ENCODE measurements at places on chromosomes 4 and X.
A peak's percentile ranks its signal among the peaks of the same experiment; 100 is the strongest.

DNA sequence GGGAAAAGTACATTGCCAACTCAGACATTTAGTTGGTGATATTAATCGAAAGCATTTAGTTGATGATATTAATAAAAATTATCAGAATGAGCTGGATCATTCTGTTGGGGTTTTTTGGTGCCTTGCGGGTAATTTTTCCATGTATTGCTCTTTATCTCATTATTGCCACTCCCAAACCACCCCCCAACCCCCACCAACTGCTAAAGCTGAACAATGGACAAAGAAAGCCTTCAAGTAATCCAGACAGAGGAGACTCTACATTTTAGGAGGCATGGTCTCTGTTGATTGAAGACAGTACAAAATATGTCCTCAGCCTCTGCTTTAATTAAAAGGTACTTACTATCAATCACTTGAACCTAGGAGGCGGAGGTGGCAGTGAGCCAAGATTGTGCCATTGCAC, 22.5 kb downstream of the PDK3 start:
- DNase-seq: no peak

GRCh38 chrX:142686206-142686605, 339.5 kb upstream of the SPANXN4 start:
- no peak for DNase-seq

- DNase-seq: no peak
Measured at GRCh38 chr4:16442296-16442695, 216.0 kb upstream of the TAPT1 start.

- DNase-seq: no peak
Measured at GRCh38 chr4:121712001-121712651, 15.3 kb upstream of the ANXA5 start.

GRCh38 chr4:126755506-126755905, 877.3 kb upstream of the INTU start:
- DNase-seq: no peak

- DNase-seq: no peak
Measured at GRCh38 chr4:59258002-59258401, 1942.1 kb upstream of the ADGRL3 start.

GRCh38 chr4:165612936-165613335, 234.1 kb downstream of the CPE start:
- DNase-seq: no peak

- no peak for DNase-seq
Measured at GRCh38 chr4:6453688-6453990, 18.8 kb downstream of the PPP2R2C start.

DNA sequence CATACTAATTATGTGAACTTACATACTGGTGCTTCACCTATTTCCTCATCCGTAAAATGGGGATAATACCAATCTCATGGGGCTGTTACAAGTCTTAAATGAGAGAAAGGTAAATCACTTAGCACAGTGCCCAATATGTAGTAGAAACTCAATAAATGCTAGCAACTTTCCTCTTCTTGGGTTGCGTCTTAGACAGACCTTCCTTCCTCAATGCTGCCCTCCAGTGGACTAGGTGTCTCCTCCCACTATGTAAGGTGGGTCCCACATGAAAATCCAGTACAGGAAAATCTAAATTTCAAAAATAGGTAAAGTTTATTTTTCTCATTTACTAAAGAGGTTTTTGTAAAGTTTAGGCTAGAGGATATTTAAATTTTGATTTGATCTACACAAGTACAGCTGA, 20.6 kb downstream of the ZDHHC9 start:
- DNase-seq: no peak

- no peak for DNase-seq
Measured at GRCh38 chr4:173526027-173526482, 4.0 kb downstream of the HAND2 start.

GRCh38 chr4:139878050-139878449, 212.4 kb downstream of the MGST2 start:
- no peak for DNase-seq

DNA sequence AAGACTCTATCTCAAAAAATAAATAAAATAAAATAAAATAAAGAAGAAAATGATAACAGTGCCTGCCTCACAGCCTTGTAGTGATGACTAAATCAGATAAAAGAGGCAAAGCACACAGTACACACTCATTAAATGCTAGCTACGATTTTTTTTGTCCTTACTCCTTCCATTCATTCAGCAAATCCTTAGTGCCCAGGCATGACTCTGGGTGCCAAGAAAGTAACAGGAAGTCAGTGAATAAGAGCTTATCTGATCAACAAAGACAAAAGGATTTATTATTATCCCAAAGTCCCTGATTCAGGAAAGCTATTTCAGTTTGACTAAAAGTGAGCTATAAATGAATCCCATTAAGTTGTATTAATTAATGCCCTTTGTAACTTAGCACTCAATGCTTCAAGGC, 92.7 kb downstream of the SH3KBP1 start:
- DNase-seq: no peak

GRCh38 chrX:148069759-148070503, 88.8 kb downstream of the FMR1NB start:
- peak; percentile 25 for DNase-seq

GRCh38 chr4:80253510-80253909, 13.0 kb upstream of the FGF5 start:
- no peak for DNase-seq

- DNase-seq: no peak
Measured at GRCh38 chr4:99693140-99693539, 35.5 kb upstream of the C4orf54 start.

DNA sequence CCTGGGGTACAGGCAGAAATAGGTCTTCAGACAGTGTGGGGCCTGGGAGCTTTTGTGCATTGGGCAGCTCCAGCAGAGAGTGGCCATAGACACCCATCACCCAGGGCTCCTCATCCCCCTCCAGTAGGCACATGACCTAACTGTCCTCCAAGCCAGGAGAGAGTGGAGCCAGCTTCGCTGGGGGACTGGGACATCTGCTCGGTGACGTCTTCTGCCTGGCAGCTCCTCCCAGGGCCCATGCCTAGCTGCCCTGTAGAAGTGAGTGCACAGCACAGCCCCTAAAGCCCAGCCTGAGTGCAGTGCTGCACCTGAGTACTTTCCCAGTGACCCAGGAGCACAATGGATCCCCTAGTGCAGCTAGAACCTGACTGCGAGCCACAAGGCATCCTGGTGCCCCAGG, 279.7 kb upstream of the SLC7A11 start:
- no peak for DNase-seq

GRCh38 chr4:166481055-166481454, 608.0 kb downstream of the TLL1 start:
- no peak for DNase-seq

DNA sequence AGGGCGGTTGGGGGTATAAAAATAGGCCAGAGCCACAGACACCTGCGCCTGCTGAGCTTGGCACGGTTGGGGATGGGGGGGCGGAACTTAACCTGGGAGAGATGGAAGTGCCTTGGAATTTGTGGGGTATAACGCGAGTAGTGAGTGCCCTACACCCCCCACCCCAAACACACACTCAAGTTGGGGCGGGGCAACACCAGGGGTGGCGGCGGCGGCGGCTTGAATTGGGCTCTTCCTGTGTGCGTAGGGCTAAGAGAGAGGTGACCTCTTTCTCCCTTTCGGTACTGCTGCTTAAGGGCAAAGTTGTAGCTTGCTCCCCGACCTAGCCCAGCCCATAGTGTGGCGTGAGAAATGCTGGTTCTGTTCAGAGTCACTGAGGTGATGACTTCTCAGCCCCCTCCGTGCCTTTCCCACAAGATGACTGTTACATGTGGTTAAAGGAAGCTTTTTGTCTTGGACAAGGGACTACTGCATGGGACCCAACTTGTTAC, 839 bp downstream of the STK26 start:
- no peak for DNase-seq

GRCh38 chr4:164977243-164978164, at the start of gene TRIM61:
TSS of gene TRIM61 (minus strand) at chr4:164977657. CDS start at chr4:164970002, 7,655 bp downstream.
- peak; percentile 54 for DNase-seq

GRCh38 chr4:114178392-114178791, 198.9 kb upstream of the ARSJ start:
- no peak for DNase-seq

DNA sequence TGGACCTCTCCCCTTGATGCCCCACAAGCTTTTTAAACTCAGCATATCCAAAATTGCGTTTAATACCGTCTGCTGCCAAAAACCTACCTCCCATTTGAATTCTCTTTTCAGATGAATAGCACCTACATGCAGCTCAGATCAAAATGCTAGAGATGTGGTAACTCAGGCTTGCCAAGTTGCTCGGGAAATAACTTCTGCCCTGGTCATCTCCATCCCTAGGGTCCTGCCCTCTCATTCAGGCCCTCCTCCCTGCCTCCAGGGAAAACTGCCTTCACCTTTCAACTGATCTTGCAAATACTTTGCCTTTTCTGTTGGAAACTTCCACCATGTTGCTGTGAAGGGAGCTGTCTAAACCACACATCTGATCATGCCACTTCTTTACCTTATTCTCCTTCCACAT, 114.1 kb downstream of the SPRY1 start:
- DNase-seq: no peak

- DNase-seq: no peak
Measured at GRCh38 chrX:426881-427280, 40.2 kb upstream of the PPP2R3B start.

DNA sequence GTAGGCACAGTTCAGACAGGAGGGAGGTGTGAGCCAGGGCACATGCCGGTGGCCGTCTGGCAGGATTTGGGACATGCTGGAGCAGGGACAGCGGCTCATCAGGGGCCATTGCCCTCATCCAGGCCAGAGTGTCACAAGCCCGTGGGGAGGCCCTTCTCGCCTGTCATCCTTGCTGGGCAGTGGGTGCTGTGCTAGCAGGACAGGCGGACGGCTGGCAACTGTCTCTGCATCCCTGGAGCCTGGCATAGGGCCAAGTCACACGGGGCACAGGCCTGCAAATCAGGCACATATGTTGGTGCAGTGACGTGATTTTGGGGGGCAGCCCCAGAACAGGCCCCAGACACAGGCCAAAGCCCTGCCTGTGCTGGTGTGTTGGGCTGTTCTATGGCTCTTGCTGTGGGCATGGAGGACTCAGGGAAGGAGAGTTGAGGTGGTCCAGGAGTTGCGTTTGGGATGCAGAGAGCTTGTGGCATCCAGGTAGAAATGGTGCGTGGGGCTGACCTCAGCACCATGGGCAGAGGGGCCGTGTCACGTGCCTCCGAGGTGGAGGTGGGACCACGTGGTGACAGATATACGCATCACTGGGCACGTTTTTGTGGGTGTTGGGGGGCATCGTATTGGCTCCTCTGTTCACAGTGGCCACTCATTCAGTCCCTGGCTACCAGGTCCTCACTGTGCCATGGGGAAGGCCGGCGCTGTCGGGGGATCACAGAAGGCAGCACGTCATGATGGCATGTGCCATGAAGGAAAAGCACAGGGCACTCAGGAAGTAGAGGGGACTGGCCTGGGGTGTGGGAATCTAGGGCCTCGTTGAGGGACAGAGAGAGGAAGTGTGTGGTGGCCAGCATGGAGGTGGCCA, 14.6 kb upstream of the MSANTD1 start:
- no peak for DNase-seq

GRCh38 chrX:72245461-72246089, 6.7 kb upstream of the ERCC6L start:
- DNase-seq: no peak

GRCh38 chrX:45748369-45748774, 547.7 kb upstream of the DIPK2B start:
- no peak for DNase-seq

- no peak for DNase-seq
Measured at GRCh38 chrX:111191598-111191997, 78.7 kb downstream of the CAPN6 start.

DNA sequence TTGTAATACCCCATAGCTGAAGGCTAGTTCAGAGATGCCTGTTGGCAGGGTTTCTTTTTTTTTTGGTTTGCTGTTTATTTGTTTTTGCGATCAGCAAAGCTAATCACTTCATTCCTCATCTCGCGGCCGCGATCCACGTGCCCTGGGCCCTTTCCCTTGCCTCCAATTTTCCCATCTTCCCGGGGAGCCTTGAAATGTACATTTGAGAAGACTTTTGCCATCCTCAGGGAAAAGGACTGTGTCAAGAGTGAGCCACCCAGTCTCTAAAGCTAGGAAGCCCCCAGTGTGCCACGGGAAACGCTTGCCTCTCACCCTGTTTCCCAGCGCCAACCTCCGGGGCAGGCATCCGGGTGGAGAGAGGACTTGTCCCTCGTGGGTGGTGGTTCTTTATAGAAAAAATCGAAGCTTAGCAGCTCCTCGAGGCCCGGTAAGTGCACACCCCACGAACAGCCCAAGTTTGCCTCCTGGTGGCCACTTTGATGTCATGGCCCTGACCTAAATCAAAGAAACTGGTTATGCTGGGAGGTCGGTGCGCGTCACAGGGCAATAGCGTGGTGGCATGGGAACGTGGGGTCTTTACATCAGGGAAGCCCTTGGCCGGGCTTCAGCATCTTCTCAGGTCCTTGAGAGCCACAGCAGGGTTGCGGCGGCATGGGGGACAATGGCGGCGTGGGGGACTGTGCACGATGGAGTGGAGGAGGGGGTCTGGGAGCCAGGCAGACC, 42.0 kb downstream of the MAP7D3 start:
- DNase-seq: no peak

DNA sequence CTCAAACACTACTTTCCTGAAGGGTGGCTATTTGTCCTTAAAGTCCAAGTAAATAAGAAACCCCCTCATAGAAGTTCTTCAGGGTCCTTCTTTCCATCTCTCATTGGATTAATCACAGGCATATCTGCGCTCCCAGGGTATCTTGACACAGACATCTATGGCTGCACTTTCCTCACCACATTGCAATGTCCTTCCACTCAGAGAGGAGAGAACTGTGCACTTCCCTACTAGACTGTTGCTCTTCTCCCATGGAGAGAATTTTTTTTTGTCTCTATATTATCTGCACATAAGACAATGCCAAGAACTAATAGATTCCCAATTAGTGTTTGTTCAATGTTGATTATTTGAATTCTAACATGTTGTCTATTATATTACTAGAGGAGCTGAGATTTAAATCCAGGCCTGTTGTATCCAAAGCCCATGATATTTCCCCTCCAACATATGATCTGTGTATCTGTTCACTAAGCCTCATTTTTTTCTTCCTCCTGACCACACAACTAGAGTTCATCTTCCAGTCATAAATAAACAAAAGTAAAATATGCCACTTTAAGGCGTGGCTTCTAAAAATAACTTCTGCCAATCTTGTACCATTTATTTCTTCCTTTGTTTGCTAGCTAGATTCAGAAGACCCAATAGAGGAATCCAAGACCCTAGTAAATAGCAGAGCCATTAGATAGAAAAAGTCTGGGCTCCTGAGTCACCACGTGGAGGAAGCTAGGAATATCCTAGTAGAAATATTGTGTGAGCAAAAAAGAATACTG, 61.5 kb upstream of the FAM241A start:
- no peak for DNase-seq

- no peak for DNase-seq
Measured at GRCh38 chr4:108171339-108172230, 2.9 kb upstream of the LEF1 start.

- DNase-seq: no peak
Measured at GRCh38 chrX:3526731-3527130, 180.3 kb upstream of the MXRA5 start.

GRCh38 chr4:173328236-173328901, 5.8 kb downstream of the HMGB2 start:
- DNase-seq: no peak

DNA sequence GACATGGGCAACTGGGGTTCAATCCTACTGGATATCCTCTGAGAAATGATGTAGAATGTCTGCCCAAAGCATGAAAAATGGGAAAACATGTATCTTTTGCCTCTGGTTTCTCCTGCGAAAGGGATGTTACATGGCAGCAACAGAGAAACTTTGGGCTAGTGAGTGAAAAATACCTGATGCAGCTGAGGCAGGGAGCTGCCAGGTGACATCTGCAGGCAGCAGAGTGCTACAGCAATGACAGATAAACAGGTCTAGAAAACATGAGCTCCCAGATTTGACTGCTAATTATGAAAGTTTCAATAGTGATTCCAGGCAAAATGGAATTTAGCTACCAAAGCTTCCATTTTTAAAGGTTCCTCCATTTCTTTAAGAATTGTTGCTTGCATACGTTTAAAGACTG, 4.8 kb upstream of the CXCL1 start:
- no peak for DNase-seq

Data from GM12878 (cell line).